ENCODE measurements at places on chromosomes 4 and X.

DNA sequence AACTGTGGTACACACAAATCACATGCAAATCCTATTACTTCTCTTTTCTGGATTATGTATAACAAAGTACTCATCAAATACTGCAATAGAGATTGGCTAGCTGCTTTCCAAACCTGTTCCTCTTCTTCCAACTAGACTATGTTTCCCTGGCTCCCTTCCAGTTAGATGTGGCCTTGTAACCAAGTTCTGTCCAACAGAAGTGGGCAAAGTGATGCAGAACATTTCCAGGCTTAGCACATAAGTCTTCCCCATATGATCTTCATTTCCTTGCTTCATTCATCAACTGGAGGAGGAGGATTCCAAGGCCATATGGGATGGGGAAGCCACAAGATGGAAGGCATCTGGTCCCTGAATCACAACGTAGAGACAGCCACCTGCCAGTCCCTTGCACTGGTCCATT, 8.0 kb downstream of the SLC9A7 start:
- DNase-seq: no peak

- DNase-seq: no peak
These were observed 894 bp upstream of the SH3RF1 start for GRCh38 chr4:169271692-169272007.

DNA sequence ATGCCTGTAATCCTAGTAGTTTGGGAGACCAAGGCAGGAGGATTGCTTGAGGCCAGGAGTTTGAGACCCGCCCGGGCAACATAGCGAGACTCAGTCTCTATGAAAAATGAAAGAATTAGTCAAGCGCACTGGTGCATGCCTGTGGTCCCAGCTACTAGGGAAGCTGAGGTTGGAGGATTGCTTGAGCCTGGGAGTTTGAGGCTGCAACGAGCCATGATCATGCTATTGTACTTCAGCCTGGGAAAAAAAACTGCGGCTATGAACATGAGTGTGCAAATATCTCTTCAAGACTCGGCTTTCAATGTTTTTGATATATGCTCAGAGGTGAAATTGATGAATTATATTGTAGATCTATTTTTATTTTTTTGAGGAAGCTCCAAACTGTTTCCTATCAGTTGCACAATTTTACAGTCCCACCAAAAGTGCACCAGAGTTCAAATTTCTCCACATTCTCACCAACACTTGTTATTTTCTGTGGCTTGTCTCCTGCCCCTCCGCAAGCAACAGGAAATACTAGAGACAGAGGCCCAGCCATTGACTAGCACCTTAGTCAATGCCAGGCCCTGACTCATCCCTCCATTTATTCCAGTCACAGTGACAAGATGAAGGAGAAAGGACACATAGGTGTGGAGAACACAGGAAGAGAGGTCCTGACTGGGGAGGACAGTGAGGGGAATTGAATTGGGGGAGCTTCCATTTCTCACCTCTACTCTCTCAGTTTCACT, 33.1 kb upstream of the ZNF41 start:
- DNase-seq: no peak

DNA sequence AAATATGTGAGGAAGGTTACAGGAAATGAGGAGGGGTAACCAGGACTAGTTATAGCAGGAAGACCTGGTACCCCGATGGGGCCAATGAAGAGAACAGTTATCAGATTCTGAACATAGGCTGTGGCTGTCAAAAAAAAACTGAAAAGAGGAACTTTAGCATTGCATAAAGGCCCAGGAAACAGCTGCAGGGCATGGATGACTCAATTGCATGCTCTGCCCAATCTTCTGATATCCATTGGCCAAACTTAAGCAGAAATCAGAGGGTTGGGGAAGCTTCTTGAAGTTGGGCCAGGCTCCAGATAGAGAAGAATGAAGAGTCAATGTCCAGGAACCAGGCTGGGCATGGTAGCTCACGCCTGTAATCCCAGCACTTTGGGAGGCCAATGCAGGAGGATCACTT, 1222.4 kb upstream of the PRKX start:
- DNase-seq: no peak

DNA sequence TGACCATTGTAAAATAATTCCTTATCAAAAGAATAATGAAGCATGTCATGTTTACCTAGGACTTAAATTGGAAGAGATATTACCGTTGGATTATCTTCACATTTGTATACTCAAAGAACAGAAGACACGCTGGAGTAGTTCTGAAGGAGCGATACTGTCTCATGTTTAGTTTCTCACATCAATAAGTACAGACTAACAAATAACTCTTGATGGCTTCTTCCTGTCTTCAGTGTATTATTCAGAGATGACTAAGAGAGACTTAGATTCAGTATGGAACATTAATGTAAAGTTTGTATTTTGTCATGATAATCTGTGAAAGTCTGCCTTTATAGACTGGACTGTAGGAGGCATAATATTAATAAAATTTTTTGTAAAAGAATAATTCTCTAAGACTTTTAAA, 72.7 kb downstream of the SPRY1 start:
- no peak for DNase-seq

DNA sequence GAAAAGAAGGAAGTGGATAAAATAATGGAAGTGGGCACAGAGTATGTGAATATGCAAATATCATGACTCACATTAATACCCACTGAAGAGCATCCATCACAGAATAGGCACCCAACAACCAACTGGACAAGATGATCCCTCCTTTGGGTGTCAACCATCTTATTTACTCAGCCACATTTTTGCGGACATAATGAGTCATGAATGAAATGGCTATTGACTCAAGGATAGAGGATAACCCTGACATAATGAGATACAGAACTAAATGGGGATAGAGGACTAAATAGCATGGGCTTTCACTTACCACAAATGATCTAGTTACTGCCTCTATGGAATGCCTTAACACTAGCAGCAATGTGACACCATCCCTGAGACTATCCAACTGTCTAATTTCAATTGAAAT, 224.7 kb downstream of the ANTXR2 start:
- DNase-seq: no peak

DNA sequence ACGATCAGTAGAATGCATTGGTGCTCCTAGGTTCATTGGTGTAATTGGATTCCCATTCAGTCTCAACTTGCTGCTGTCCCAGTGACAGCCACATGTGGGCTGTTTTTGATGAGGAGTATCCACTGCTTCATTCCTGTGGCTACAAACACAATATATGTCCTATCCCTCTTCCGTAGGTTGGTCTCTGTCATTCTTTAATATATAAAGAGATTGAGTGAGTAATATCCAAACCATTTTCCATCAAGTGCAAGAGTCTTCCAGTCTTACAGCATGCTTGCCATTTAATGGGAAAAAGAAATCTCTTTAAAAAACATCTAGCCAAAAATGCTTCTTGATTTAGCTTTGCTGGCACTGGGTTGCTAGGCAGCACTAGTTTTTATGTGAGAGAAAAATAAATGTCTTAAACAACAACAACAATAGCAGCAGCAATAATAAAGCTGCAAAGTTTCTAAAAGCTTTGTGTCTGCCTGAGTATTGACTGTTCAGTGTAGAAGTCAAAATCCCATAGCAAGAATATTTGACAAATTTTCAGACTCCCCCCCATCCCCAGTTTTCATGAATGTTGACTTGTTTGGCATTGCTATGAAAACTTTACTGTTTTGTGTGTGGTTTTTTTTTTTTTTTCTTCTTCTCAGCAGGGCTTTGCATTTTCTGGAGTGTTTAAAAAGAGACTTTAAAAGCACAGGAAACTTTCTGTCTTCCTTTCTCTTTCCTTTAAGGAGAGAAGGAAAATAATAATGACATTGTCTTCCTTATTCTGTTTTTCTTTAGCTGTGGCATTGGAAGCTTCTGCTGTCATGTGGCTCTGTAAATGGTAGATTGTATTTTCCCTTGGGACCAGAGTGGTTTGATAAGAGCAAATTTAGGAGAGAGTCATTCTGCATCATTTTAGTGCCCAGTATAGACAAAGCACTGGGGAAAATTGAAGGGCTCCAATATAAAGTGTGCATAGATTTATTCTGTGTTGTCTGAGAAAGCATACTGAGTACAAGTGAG, 244.3 kb downstream of the ARHGAP10 start:
- no peak for DNase-seq

DNA sequence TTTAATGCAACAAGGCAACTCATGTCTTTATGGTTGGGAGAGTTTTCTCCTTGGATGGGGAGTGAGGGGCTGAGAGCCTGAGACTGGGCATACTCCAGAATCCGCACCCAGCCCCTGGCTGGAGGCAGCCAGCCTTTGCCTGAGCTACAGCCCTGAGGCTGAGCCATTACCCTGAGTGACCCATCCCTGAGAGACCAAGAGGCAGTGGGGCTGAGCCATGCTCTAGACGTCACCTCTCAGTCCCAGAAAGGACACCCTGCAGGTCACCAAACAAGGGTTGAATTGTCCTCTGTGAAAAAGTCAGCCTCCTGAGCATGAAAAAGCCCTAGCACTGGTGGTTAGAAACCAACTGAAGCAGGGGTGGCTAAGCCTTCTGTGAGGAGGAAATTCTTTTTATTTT, 151.2 kb upstream of the GATB start:
- DNase-seq: no peak

DNA sequence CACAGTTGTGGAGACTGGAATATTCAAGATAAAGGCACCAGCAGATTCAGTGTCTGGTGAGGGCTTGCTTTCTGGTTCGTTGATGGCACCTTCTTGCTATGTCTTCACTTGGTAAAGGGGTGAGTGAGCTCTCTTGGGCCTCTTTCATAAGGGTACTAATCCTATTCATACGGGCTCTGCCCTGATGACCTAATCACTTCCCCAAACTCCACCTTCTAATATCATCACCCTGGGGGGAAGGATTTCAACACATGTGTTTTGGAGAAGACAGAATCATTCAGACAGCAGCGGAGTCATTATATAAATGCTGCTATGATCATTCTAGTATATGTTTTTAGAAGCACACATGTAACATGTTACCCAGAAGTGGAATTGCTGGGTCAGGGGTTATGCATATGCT, 295.3 kb upstream of the CTSO start:
- DNase-seq: no peak

- DNase-seq: no peak
These were observed 26.0 kb downstream of the PPEF2 start for GRCh38 chr4:75876218-75876617.

DNA sequence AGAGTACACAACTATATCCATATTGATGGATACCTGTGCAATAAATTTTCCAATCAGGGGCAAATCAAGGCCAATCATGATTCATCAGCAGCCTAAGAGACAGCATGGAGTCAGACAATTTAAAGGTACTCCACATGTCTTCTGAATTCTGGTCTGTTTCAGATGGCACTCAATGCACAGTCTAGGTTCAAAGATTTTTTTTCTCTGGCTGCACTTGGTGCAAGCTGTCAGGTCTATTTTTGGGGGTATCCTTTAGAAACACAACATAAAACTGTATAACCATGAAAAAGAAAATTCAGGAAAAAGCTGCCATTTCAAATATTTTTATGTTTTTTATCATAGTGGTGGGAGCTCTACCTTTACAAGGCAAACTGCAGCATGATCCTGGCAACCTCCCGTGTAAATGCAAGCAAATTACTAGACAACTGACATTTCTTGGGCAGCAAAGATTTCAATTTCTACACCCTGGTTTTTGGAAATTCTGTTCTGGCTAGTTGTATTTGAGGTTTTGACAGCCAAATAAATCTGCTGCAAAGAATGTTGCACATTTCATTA, 310.3 kb downstream of the KCNIP4 start:
- no peak for DNase-seq

DNA sequence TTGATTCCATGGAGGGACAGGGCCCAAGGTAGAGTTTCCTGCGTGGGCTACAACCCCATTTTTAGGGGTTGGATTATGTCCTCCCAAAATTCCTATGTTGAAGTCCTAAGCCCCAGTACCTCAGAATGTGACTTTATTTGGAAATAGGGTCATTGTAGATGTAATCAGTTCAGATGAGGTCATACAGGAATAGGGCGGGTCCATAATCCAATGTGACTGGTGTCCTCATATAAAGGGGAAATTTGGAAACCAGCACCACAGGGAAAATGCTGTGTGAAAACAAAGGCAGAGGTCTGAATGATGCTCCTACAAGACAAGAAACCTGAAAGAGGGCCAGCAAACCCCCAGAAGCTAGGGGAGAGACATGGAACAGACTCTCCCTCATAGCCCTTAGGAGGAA, 31.1 kb upstream of the MAMLD1 start:
- no peak for DNase-seq

DNA sequence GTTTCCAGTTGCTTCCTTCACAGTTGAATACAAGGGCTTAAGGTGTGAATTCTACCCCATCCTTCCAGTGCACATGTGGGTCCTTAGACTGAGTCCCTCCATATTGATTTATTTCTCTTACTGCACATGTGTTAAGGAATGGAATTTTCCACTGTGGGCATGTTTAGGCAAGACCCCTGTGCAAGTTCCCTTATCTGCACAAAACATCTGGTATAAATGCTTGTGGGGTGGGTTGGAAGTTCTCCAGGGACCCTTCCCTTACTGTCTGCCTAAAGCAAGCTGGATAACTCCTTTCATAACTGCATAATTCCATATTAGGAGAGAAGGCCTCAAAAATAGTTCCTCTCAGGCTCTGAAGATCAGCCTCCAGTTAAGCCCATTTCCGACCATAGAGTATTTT, 570.9 kb downstream of the ADGRL3 start:
- DNase-seq: no peak

DNA sequence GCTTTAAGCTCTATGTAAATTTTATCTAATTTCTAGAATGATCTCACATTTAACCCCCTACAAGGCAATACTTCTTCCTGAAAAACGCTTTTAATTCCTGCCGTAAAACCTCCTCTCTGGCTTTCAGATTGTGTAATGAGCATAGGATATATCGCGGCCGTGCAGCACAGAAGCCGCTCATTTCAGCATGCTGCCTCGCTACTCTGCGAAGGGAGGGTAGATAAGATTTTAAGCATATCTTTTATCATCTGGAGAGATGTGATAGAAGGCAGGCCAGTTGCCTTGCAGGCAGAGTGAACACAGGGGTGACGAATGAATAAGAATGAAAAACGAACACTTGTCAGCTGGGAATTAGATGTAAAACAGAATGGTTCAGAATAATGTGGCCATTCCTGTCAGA, 265.5 kb downstream of the UNC5C start:
- DNase-seq: no peak

- DNase-seq: no peak
These were observed 17.1 kb downstream of the DDX3X start for GRCh38 chrX:41350976-41351569.

- DNase-seq: no peak
These were observed 95.4 kb upstream of the FRG1 start for GRCh38 chr4:189845145-189845846.

- no peak for DNase-seq
These were observed 17.5 kb upstream of the CORIN start for GRCh38 chr4:47855350-47855749.

DNA sequence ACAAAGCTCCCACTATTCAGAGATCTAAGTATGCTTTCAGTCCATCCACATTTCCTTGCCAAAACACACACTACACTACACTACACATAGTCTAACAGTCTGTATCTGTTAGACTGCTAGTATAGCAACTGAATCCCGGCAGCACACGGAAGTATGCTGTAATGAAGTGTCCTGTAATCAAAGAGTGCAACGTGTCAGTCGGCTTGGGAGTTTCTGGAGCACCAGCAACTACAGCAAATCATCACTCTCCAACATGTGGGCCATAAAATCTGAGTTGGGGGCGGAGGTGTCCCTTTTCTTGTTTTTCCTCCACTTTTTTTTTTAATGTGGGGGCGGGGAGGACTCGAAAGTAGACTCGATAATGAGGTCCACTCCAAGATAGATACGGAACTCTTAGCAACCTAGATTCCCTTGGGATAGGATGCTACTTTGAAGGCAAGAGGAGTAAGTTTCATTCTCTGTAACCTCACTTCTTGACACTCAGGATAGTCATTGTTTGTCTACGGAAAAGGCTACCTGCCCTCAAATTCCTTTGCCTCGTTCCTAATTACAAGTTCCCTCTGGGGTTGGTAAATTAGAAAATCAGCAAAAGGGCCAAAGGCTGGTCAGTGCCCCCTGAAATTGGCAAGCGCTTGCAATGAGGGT, 722 bp downstream of the SLC10A7 start:
- peak; percentile 31 for DNase-seq

Data from CD4-positive, CD25-positive, alpha-beta regulatory T cell (primary cell).